ENCODE measurements at places on chromosomes 2 and 18. TPM values are rescaled to one million over a fixed set of nuclear protein-coding genes. Genes with fewer than 3 reads are reported as not detected.

DNA sequence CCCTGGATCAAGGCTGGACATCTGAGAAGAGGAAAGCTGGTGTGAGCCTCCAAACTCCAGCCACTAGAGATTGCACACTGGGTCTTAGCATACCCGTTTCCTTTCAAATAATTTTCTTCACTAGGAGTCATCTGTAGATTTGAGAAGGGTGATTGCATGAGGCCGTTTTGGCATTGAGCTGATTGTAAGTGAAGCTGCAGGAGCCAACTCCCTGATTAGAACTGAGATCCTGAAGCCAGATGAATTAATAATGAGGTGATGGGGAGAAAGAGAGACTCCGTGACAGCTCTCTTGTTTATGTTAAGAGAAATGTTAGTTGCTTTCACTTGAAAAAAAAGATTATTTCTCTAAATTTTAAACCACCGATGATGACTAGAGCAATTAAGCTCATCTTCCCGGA is 268.4 kb upstream of the THSD7B start:
- no peak for DNase-seq

- no peak for DNase-seq
These were observed 304.0 kb upstream of the MYT1L start for GRCh38 chr2:2635025-2635528.

CAPN14 gene
- not detected for total RNA-seq

CDH20 gene
- 0.33 TPM for total RNA-seq

GRCh38 chr2:30165050-30165520 is 18.3 kb downstream of the YPEL5 start:
- no peak for DNase-seq
